ENCODE measurements at places on chromosomes 6 and 20.

DNA sequence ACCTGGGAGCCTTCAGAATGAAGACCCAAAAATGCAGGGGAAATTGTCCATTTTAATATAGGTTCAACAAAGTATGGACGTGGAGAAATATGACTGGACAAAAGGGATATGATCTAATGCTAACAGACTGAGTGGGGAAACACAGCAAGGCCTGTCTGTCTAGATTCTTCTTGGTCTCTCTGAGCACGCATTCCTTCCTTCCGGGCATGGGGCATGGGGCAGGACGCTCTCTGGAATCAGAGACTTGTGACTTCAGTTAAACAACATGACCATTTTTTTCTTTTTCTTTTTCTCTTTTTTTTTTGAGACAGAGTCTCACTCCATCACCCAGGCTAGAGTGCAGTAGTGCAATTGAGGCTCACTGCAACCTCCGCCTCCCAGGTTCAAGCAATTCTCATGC is 31.9 kb downstream of the ZBTB2 start:
- no peak for DNase-seq

- no peak for DNase-seq
These were observed 38.2 kb downstream of the MICA start for GRCh38 chr6:31441365-31442267.

- no peak for DNase-seq
These were observed 81.4 kb downstream of the MCHR2 start for GRCh38 chr6:99912657-99913056.

GRCh38 chr20:7090811-7091210 is 323.3 kb downstream of the BMP2 start:
- DNase-seq = no peak

- no peak for DNase-seq
These were observed 222.8 kb upstream of the MANEA start for GRCh38 chr6:95354551-95354950.

DNA sequence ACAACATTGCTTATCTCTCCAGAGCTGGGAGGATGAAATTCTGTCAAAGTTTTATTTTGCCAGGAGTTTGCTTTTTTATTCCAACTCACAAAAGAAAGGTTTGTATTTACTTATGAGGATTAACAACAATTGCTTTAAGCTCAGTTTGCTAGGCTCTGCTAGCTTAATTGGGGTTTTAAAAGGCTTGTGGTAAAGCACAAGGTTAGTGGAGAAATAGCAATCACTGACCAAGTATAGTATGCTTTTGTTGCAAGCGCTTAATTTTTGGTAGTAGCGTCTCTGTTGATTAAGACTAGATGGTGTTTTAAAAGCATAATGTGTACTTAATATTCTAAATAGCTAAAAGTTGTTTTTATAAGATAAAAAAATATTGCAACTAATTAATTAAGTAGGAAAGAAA is 45.7 kb downstream of the TINAG start:
- DNase-seq = no peak

DNA sequence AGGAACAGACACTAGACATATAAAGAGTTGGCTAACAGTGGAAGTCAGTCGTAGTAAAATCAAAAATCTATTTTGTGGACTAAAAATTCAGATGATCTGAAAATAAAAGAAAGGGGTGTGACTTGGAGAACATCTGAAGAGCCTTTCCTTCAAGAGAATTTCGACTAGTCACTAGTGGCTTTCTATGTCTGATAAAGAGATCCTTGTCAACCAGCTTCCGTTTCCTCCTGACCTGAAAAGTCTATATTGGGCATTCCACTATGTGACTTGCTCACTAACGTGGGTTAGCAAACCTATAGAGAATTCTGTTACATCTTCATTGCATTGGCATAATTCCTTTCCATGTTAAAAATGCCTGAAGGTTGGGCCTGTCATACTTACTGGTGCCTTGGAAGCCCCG is 25.9 kb downstream of the TRAF3IP2 start:
- DNase-seq = no peak

DNA sequence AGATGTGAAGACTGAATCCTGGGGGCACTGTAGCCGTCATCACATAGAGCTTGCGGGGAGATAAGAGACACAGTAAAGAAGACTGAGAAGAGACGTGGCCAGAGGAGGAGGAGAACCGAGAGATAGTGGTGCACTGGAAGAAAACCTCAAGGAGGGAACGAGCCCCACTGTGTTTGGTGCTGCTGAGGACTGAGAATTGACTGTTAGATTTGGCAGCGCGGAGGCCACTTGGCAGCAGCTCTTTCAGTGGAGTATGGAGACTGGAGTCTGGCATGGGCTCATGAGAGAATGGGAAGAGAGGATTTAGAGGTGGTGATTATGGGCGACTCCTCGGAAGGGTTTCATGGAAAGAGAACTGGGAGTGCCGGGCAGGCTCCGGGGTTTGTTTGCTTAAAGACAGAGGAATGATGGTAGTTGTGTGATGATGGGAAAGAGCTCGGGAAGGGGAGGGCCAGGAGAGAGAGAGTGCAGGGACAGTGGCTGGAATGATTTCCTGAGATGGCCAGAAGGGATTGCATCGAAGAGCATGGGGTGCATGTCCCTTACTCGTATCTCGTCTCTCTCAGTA is 18.0 kb downstream of the CDYL start:
- no peak for DNase-seq

DNA sequence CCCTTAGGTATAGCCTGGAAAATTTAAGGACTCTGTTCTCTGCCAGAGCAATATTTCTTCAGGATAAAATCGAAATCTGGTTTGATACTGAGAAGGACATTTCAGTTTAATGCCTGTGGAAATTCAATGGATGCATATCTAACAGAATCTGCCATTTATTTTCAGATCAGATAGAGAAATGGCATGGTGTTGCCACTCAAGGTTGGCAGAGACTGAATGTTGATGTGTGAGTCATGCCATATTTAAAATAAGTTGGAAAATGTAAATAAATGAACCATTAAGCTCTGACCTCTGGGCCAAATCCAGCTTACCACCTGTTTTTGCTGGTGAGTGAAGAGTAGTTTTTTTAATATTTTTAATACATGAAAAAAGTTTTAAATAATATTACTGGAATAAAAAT is 594.6 kb downstream of the DOK5 start:
- DNase-seq = no peak

DNA sequence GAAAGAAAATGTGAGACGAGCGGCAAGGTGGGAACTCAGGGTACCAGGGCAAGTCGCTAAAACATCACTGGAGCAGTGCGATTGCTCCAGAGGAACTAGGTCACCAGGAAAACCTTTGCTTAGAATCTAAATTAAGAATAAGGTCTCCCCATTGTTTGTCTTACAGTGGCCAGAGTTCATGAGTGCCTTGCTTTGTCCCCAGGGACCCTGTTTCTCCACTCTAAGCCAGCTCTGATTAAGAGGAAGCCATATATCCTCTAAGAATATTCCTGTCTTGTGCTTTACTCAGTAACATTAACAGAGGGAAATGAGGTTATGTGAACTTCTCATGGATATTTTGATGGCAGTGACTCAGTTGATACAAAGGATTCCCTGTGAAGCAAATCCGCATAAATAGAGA is 305.8 kb downstream of the CD83 start:
- no peak for DNase-seq

GRCh38 chr20:48897305-48898010 is 24.1 kb upstream of the ARFGEF2 start:
- DNase-seq = no peak

DNA sequence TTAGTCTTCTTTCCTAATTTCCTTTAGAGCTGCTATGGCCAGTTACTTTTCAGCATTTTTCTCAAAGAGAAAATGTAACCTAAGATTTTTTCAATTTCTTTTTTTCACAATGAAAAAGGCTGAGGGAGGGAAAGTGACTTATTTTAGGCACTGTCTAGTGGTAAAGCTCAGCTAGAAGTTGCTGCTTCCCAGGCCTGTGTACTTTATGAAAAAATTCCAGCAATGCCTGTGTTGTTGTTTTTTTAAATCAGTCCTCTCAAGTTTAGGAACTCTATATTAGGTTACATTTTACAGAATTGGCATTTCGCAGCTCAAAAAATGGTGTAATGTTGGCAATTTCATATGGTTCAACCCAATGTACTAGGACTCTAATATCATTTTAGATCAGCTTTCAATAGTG is 269.6 kb downstream of the ARID1B start:
- no peak for DNase-seq

DNA sequence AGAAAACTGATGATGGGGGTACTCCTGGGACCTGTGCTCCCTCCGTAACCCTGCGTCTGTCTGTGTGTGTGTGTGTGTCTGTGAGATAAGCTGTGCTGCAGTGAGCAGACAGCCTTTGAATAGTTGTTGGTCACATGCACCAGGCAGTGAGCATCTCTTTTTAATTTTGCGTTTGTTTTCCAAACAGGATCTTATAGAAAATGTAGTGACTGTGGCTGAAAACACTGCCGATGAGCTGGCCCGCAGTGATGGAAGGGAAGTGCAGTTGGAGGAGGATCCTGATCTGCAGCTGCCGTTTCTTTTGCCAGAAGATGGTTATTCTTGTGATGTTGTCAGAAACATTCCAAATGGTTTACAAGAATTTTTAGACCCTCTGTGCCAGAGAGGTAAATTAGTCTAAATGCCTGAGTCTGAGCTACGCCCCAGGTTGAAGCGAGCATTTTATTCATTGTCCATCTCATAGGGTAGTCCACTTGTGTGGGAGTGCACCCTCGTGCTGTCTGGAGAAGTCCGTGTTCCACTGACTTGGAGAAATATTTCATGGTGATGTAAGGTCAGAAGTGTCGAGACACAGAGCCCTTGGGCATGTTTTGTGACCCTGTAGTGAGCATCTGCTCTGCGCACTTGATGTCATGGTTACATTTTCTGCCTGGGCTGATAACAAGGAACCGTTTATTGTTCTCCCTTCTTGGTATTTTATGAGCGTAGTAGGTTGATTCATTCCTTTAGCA is 78.8 kb upstream of the KIF25 start:
- DNase-seq = no peak

Measured in activated CD4-positive, alpha-beta T cell treated with anti-CD3 and anti-CD28 coated beads, Interleukin-2, amount 50 U/mL, for 4 hours (primary cell).